Mucosa of descending colon (tissue), 3 donors: ENCODE measurements at places on chromosomes 4 and X. TPM values are rescaled to one million over a fixed set of nuclear protein-coding genes. Genes with fewer than 3 reads are reported as not detected.

DNA sequence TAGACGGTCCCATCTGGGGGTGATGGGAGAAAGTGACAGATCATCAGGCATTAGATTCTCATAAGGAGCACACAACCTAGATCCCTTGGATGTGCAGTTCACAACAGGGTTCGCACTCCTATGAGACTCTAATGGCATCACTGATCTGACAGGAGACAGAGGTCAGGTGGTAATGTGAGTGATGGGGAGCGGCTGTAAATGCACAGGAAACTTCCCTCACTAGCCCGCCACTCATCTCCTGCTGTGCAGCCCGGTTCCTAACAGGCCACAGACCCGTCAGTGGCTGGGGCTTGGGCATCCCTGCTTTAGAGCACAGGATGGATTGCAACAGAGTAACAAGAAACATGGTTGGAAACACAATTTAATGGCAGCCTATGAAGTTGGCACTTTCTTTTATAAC lies 172.6 kb upstream of the VCX3A start:
- no peak for DNase-seq

Gene GABRG1
- total RNA-seq = not detected

- DNase-seq = no peak
These were observed 77.0 kb downstream of the ZNF827 start for GRCh38 chr4:145861336-145862318.

Gene PPP4R3C
- not detected for total RNA-seq

Gene AWAT2
- not detected for total RNA-seq

Gene RHOXF2B
- not detected for total RNA-seq

GRCh38 chr4:18056030-18056429 lies 34.5 kb upstream of the LCORL start:
- DNase-seq = no peak

Gene DMRTC1B
- total RNA-seq = not detected

Gene GPR78
- total RNA-seq = not detected

DNA sequence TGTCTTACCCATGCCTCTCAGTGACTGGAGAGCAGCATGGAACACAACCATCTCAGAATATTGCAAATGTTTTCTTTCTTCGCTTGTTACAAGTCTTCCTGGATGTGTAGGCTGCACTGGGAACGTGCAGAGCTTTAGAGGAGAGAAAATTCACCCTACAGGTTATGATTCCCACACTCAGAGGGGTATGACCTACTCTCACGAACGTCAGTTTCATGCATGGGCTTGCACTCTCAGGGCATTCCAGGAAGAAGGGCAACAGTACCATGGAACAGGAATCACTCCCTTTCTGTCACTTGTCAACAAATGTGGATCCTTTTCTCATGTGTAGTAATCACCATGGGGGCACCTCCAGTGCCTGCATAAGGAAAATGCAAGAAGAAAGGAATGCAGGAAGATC lies 75.8 kb downstream of the NBDY start:
- no peak for DNase-seq

- no peak for DNase-seq
These were observed 82.8 kb downstream of the PPP4R3C start for GRCh38 chrX:27380163-27380845.
